ENCODE measurements at places on chromosomes 1 and 21.

DNA sequence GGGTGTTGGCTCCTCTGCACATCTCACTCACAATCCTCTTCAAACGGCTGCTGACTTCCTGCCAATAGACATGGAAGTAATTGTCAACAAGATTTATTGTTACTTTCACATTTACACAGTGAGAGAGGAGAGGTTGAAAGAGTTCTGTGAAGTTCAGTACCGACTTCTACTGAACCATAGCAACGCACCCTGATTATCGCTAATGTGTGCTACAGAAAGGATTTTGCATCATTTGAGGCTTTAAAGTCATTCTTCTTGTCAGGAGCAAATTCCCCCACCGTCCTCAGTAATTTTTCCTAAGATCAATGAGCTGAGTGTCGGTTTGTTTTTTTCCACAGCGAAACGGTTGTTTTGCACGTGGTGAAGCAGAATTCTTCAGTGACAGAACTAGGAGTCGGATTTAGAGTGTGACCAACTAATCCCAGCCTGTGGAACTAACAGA, 361.0 kb downstream of the ADGRL2 start:
- DNase-seq, result no peak

GRCh38 chr1:245939756-245940345, 567.2 kb downstream of the SMYD3 start:
- no peak for DNase-seq

- no peak for DNase-seq
These were observed 72.6 kb downstream of the ITGB3BP start for GRCh38 chr1:63450416-63450815.

DNA sequence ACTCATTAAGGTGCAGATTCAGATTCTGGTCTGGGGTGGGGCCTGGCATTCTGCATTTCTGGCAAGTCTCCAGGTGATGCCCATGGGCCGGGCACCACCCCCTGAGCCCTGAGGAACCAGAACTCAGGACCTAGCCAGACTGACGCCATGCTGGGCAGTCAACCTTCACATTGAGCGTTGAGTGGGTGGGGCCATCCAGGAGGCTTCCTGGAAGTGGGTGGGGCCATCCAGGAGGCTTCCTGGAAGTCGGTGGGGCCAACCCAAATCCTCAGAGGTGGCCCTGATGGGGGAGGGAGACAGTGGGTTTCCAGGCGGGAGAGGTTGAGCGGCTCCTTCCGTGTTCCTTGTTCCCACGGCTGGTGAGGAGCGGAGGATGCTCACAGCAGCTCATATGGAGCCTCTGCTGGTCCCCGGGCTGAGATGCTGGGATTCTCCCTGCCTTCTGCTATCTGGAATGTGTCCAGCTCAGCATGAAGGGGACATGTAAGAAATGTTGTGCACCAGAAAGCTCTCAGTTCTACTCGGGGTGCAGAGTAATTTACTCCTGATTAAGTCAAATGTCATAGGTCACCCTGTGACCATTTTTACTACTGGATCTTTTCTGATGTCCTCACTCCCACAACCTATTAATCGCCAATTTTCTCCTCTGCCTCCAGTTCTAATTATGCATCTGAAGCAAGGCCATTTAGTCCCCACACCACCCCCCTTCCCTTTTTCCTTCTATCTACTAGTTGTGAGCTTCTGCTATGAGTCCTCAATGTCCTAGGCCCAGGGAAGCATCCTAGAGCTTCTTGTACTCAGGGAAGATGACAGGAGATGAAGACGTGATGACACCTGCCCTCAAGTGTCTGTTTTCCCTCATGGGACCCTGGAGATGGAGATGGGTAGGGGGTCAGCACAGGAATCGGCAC, 435.4 kb downstream of the PTPRU start:
- no peak for DNase-seq

- DNase-seq, result no peak
These were observed 9.7 kb downstream of the SFT2D2 start for GRCh38 chr1:168235548-168235885.

DNA sequence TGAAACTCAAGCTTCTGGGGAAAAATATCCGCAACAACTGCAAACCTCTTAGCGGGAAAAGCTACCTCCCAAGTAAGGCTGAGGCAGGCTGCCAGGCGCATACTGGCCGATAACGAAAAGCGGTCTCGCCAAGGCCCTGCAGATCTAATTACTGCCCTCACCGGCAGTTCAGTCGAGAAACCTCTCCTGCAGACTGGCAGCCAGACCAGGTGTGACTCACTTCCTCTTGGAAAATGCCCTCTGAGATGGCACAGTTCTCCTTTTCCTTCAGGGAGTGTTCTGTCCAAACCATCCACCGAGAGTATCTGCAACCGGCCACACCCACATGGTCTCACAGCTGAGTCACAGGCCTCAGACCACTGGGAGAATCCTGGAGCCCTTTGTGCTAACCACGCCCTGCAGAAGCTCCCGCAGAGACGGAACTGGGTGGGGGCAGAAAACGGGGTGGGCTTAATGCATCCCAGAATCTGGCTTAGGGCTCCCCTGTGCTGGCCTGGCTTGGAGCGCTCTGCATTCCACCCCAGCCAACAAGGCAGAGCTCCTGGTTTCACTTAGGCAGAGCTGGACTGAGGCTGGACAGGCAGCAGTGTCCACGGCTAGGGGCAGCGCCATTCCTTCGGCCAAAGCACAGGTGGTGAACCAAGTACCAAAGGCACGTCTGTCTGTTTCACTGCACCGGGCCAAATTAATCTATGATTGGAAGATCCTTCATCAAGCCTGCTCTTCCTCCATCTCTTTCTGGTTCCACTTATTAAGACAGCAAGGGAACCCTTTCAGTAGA, 1.2 kb downstream of the S100A10 start:
- peak; percentile 95 for DNase-seq

DNA sequence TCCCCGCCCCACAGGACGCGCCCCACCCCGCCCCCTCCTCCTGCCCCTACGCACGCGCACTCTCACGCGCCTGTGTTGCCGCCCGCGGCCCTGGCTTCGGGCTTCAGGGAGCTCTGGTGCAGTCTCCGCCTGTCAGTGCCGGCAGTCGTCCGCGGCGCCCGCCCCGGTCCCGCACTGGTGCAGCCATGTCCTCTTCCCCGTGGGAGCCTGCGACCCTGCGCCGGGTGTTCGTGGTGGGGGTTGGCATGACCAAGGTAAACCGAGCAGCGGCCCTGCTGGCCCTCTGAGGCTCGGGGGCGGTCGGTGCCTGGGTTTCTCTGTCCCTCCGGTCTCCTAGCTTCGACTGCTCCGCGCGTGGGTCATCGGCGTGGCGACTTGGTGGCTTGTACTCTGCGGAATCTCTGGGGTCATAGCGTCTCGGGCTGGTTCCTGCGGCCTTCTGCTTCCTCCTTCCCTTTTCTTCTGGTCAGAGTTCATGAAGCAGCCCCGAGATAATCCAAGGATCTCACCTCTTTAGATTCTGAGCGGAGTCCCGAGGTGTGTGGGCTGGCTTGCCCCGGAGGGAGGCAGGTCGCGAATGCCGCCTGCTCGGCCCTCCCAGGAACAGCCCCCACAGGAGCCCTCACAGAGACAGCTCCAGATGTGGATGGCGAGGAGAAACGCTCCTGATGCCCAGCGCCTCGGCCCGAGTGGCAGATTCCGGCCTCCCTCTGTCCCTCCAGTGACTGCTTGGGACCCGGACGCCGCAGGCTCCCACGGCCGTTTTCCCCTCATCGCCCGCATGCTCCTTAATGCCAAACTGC, at the start of gene SCP2:
TSS of gene SCP2 (plus strand) at position 65 of the 803 bp plus-strand sequence. CDS start at position 186, 121 bp downstream.
- DNase-seq, result peak; percentile 69

GRCh38 chr1:109253803-109254620, 4.7 kb downstream of the CELSR2 start:
- no peak for DNase-seq

- no peak for DNase-seq
These were observed 44.9 kb downstream of the SSBP3 start for GRCh38 chr1:54361342-54361741.

GRCh38 chr1:149962039-149962647, 25.5 kb upstream of the MTMR11 start:
- peak; percentile 93 for DNase-seq

- DNase-seq, result no peak
These were observed 55.1 kb downstream of the OVGP1 start for GRCh38 chr1:111372336-111372965.

GRCh38 chr1:55622074-55622473, 406.9 kb upstream of the USP24 start:
- no peak for DNase-seq

DNA sequence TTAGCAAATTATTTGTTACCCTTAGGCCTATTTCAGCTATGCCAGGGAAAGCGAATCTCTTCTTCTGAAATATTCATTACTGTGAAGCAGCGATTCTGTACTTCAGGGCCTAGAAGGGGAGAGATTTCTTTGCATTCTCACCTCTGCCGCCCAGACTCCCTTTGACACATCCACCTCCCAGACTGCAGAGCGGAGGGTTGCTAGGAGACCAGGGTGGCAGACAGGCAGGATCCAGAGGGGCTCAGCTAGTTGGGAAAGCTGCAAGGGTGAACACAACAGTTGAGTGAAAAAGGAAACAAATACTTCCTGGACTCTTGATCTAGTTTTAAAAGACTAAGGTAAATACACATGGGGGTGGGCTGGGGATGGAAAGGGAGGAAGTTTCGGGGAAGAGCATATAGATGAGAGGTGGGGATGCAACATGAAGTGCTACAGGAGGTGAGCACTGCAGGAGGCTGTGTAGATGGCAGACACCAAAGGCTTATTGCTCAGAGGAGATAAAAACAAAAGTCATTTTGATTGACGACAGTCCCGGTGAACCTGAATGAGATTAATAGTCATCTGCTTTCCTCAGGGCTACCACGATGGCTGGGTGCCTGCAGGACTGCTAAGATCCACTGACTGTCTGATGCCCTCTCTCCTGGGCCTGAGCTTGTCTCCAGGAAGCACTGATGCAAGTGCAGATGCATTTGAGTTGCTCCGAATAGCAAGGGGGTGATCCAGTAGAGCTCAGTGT, 26.4 kb upstream of the RAB3GAP2 start:
- no peak for DNase-seq

DNA sequence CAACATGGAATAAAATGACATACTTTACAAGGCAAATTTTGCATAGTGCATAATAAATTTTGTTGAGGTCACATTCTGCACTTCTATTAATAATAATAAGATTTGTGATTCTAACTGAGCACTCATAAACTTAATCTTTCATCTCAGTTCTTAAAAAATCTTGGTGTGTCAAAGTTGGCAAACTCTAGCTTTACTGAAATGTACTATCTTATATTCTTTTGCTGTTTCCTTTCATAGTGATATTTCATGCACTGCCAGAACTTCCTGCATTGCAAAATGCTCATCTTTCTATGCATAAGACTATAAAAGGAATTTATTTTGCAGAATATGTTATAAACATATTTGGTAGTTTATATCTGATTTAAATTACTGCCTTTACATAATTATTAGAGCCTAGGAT, 797.6 kb downstream of the ADGRL2 start:
- DNase-seq, result no peak

- DNase-seq, result peak; percentile 86
These were observed 10.0 kb downstream of the PDPN start for GRCh38 chr1:13593511-13594131.

GRCh38 chr1:178345807-178346206, 151.0 kb downstream of the CLEC20A start:
- no peak for DNase-seq

DNA sequence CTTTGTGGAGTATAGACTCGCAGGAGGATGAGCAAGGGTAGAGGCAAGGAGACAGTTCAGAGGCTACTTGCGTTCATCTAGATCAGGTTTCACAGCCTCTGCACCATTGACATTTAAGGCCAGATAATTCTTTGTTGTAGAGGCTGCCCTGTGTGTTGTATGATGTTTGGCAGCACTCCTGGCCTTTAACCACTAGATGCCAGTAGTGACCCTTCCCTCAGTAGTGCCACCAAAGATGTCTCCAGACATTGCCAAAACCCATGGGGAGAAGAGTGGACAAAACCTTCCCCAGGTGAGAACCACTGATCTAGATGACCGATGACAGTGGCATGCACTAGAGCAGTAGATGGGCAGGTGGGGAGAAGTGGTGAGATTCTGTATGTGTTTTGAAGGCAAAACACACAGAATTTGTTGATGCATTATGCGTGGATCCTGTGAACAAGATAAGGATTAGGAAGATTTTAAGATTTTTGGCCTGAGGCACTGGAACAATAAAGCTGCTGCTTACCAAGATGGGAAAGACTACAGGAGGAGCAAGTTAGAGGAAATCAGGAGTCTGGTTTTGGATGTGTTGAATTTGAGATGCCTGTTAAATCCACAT, 9.9 kb upstream of the COG2 start:
- peak; percentile 50 for DNase-seq

- peak; percentile 87 for DNase-seq
These were observed 25.5 kb upstream of the IFNAR1 start for GRCh38 chr21:33299181-33299752.

DNA sequence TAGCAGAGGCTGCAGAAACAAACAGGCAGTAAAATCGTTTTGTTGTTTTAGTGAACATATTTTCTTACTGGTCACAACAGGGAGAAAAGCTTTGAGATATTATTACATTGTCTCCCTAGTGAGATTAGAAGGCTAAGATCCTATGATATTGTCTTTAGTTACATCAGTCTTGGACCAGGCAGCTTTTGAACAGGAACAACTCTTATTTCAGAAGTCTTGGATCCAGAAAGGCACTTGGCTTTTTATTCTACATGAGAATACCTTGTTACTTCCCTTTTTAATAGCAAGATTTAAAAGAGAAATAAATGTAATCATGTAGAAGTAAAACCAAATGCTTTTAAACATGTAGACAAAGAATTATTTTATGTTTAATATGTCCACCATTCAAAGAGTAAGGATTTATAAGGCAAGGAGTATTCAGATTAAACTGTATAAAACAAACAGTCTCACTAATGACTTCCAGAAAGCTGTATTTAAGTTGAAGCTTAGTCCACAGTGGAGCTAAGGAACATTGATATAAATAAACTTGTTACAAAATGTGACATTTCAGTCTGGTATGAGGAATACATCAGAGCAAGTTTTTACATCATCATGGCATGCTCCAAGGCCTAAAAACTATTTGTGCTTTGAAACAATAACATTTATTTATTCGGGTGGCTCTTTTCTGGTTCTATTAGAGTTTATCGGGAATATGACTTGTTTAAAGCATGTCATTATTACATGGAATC, 72.2 kb downstream of the PHTF1 start:
- no peak for DNase-seq

- no peak for DNase-seq
These were observed 100.2 kb downstream of the SSBP3 start for GRCh38 chr1:54305906-54306514.

- no peak for DNase-seq
These were observed 18.6 kb downstream of the PTP4A2 start for GRCh38 chr1:31919591-31919990.

All from inflammatory macrophage (primary cell).